ENCODE measurements at places on chromosomes 11 and 22.
A peak's percentile ranks its signal among the peaks of the same experiment; 100 is the strongest.

DNA sequence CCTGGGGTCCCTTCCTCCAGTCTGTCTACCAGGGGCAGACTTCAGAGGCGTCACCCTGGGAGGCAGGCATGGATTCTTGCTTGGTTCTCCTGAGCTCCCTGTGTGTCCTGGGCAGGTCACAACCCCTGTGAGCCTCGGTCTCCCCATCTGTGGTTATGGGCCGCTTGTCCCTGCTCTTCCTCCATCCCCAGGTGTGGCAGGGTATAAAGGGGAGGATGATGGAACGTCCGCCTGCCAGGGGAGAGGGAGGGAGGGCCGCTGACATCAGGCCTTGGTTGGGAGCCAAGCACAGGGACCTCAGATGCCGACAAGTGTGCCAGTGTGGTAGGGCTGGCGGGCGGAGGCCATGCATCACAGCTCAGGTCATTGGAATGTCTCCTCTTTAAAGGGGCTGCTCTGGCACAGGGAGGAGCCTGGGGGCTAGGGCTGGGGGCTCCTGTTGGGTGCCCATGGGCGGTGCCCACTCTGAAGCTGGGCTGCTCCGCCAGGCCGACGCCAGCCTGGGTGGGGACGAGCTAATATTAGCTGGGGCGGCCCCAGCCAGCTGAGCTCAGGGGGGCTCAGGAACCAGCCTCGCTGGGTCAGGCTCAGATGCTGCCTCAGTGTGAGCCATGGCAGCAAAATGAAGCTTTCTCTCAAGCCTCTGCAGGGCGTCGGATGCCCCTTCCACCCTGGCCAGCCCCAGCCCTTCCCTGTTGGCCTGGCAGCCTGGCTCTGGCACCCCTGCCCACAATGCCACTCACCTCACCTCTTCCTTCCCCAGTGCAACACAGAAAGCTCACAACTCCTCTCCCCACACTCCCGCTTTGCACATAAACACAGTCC lies 12.8 kb downstream of the KCNC1 start:
- H3K27ac ChIP-seq: no peak overlapping the region
- no peak for ATAC-seq
- no peaks in the 10 kb centered on the region for H3K36me3 ChIP-seq
- no peaks in the 10 kb centered on the region for H3K4me1 ChIP-seq
- no peak overlapping the region for H3K4me3 ChIP-seq

GRCh38 chr22:46067159-46068111 lies 82.9 kb upstream of the PPARA start:
- H3K36me3 ChIP-seq: peaks cover 3% of the 10 kb centered on the region
- H3K4me1 ChIP-seq: peaks cover 21% of the 10 kb centered on the region
- peak overlapping the region; percentile 89 for H3K4me3 ChIP-seq

- no peak overlapping the region for H3K4me3 ChIP-seq
- no peak overlapping the region for H3K27ac ChIP-seq
- no peaks in the 10 kb centered on the region for H3K4me1 ChIP-seq
- H3K36me3 ChIP-seq: no peaks in the 10 kb centered on the region
These were observed 260.7 kb downstream of the MN1 start for GRCh38 chr22:27540656-27541396.

- H3K36me3 ChIP-seq: peaks cover 14% of the 10 kb centered on the region
- no peaks in the 10 kb centered on the region for H3K4me1 ChIP-seq
- peak; percentile 1 for ATAC-seq
These were observed 773 bp downstream of the HRAS start for GRCh38 chr11:534396-535209.

GRCh38 chr11:112977755-112978154 lies 16.5 kb downstream of the NCAM1 start:
- H3K36me3 ChIP-seq: no peaks in the 10 kb centered on the region
- ATAC-seq: no peak
- H3K4me1 ChIP-seq: no peaks in the 10 kb centered on the region
- H3K27me3 ChIP-seq: peaks cover 23% of the 10 kb centered on the region
- H3K4me3 ChIP-seq: no peak overlapping the region
- no peak overlapping the region for H3K27ac ChIP-seq

DNA sequence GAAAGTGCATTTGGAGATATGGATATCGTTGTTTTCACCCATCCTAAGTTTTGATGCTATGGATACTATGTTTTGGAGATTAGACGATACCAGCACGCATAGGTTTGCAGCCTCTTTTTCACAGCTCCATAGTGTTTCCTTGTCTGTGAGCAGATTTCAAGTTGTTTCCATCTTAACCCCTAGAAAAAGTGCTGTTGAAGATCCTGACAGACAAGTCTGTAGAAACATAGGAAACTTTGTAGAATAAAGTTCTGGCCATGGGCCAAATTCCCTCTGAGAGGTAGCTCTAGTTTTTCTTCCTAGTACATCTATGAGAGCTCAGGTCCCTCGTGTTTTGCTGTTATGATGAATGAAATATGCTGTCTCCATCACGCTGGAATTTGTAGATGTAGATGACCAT lies 32.4 kb downstream of the ST3GAL4 start:
- no peak overlapping the region for H3K27ac ChIP-seq
- no peaks in the 10 kb centered on the region for H3K4me1 ChIP-seq
- no peak for ATAC-seq
- no peaks in the 10 kb centered on the region for H3K27me3 ChIP-seq

- no peaks in the 10 kb centered on the region for H3K36me3 ChIP-seq
- H3K27me3 ChIP-seq: peaks cover 4% of the 10 kb centered on the region
- H3K4me1 ChIP-seq: no peaks in the 10 kb centered on the region
- H3K4me3 ChIP-seq: no peak overlapping the region
- no peak for ATAC-seq
These were observed 457.9 kb upstream of the ISX start for GRCh38 chr22:34608106-34608505.

DNA sequence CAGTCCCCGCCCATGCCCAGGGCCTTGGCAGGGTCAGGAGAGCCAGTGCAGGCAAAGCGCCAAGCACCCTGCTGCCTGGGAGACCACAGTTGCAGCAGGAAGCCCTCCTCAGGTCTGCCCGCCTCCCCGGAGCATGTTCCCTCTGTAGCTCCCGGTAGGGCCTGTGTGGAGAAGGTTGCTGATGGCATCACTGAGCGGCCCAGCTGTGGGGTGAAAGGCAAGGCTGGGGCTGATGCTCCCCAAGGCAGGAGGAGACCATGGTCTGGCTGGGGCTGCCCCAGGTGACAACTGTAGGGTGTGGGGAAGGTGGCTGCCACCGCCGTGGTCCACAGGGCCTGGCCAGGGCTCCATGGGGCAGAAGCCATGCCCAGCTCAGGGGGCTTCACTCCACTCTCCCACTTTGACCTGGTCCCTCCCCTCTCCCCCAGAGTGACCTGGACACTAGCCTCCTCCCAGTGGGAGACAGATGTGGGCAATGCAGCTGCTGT lies 53.0 kb downstream of the CDKN1C start:
- no peak overlapping the region for H3K27ac ChIP-seq
- no peak for ATAC-seq
- peaks cover 5% of the 10 kb centered on the region for H3K4me1 ChIP-seq
- H3K4me3 ChIP-seq: no peak overlapping the region

DNA sequence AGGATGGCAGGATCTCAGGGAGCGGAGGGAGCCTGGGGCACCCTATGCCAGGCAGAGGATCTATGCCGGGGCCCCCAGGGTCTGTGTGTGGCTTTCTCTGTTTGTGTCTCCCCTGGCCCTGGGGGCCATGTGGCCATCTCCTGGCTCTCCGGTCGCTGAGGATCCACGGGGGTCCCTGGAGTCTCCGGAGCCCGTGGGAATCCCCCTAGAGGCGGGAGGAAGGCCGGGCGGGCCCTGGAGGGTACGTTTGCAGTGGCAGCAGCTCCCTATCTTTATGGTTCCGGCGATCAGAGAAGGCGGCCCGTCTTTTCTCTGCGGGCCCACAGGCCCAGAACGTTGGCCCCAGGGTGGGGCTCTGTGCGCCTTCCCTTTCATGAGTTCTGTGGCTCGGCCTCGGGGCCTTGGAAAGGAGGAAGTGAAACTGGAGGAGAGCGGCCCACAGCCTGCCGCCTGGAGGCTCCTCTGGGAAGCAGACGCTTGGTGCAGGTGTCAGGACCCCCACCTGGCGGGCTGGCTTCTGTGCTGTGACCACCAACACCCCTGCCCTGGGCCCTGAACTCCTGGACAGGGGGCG lies 82.1 kb downstream of the KCNQ1 start:
- no peaks in the 10 kb centered on the region for H3K36me3 ChIP-seq
- H3K27me3 ChIP-seq: no peaks in the 10 kb centered on the region
- H3K27ac ChIP-seq: peak overlapping the region; percentile 84

- H3K27me3 ChIP-seq: peaks cover 4% of the 10 kb centered on the region
- H3K4me1 ChIP-seq: peaks cover 33% of the 10 kb centered on the region
- ATAC-seq: no peak
- no peak overlapping the region for H3K4me3 ChIP-seq
These were observed 38.0 kb upstream of the JAM3 start for GRCh38 chr11:134030853-134031252.

DNA sequence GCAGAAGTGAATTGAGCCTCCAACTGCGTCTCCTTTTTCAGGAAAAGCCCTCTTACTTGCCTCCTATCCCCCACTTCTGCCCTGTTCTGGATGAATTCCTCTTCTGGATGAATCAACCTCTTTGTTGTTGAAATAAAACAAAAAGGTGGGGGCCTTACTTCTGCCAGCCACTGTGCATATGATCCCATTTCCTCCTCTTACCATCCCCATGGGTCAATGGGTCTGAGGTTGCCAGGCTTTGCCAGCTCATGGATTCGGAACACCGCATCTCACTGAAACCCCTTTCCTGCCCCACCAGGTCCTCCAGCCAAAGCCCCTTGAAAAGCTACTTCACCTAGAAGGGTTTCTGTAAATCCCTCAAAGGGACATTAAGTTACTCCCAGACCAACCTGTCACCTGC lies 3.7 kb upstream of the CHST1 start:
- H3K36me3 ChIP-seq: no peaks in the 10 kb centered on the region
- H3K4me1 ChIP-seq: no peaks in the 10 kb centered on the region
- no peak overlapping the region for H3K27ac ChIP-seq
- peaks cover 24% of the 10 kb centered on the region for H3K27me3 ChIP-seq

DNA sequence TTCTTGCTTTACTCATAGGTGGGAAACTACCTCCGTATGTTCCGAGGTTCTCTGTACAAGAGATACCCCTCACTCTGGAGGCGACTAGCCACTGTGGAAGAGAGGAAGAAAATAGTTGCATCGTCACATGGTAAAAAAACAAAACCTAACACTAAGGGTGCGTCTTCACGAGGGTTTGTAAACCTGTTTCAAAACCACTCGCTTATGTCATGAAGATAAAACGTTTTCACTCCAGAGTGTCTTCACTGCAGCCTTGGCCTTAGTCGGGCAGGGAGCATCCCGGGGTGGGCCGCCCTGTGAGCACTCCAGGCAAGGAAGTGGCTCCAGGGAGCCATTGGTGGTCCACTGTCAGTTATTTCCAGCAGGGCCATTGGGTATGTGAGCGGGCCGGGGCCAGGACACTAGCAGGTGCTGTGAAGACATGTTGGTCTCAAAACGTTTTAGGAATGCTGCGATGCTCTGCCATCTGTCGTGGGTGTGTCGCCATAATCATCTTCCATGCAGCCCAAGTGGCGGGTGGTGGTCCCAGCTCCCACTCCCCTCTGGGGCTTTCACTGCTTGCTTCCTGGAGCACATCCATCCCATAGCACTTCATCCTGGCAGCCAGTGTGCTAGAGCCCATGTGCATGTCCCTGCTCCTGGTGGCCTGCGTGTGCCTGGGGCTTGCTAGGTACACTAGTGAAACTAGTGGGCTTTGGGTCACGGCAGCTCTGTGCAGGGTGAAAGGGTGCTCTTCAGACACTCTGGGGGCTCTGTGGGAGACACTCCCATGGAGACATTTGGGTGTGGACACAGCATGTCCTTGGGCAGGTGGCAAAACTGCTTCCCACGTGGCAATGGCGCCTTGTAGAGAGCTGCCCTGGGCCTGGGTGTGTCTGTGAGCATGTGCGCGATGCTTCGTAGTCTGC lies 5.2 kb downstream of the SMARCB1 start:
- H3K4me1 ChIP-seq: peaks cover 6% of the 10 kb centered on the region
- H3K4me3 ChIP-seq: no peak overlapping the region
- peaks cover 55% of the 10 kb centered on the region for H3K36me3 ChIP-seq
- ATAC-seq: no peak
- H3K27me3 ChIP-seq: no peaks in the 10 kb centered on the region

DNA sequence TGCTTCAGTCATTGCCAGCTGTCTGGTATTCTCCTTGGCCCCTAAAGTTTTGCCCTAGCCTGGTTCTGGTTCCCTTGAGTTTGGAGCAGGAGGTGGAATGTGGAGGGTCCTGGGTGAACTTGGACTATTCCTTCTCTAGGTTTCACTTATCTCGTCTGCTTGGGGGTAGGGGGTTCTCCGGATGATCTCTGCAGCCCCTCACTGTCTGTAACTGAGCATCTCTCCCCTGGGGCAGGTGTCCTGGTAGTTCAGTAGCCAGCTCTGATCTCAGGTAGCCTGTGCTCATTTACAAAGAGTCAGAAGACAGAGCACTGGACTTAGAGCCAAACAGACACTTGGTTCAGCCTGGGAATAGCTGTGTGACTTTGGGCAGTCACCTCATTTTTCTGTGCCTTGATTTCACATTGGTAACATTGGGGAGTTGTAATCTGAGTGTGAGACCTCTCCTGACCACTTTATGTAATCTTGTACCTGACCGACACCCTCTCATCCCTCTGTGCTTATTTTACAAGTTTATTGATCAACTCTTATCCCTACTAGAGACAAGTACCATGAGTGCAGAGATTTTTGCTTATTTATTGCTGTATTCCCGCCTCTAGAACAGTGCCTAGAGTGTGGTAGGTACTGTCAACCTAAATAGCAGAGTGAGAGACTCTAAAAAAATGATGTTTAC lies 804 bp downstream of the CCDC134 start:
- H3K4me3 ChIP-seq: peak overlapping the region; percentile 81
- H3K4me1 ChIP-seq: peaks cover 18% of the 10 kb centered on the region
- H3K27me3 ChIP-seq: no peaks in the 10 kb centered on the region
- H3K27ac ChIP-seq: peak overlapping the region; percentile 83
- no peak for ATAC-seq

- no peak overlapping the region for H3K4me3 ChIP-seq
- H3K27me3 ChIP-seq: no peaks in the 10 kb centered on the region
- no peak for ATAC-seq
- peaks cover 11% of the 10 kb centered on the region for H3K4me1 ChIP-seq
These were observed 49.5 kb upstream of the RRM1 start for GRCh38 chr11:4044976-4045646.

DNA sequence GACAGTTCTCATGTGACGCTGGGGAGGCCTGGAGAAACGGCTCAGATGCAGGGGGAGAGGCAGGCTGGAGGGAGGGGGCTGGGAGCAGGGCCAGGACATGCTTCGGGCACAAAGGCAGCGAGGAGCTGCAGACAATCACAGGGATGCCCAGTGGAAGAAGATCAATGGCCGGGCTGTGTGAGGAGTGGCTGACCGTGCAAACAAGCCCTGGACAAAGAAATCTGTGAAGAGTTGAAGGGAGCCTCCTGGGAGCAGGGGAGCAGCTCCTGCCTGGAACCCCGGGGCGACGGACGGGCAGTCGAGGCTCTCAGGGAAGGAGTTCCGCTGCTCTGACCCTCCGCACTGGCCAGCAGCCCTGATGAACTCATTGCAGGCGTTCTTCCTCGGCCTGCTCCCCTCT lies 126.7 kb upstream of the B3GAT1 start:
- H3K36me3 ChIP-seq: no peaks in the 10 kb centered on the region
- no peak overlapping the region for H3K4me3 ChIP-seq
- peaks cover 23% of the 10 kb centered on the region for H3K27me3 ChIP-seq
- no peak for ATAC-seq

DNA sequence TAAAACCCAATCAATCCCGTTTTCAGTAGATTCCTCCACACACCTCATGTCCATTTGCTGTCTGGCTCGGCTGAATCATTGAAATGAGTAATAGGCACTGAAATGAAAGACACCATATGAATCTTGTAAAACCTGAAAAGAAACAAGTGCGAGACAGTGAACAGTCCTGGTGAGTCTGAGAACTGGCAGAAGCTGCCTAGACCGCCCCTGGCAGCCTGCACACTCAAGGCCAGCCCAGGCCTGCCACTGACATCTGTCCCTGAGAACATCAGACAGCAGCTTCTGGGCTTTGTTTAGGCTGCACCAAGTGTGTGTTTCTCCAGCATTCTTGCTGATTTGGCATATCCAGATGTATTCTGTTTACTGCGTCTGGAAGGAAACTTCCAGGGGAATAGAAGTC lies 44.8 kb downstream of the ENDOD1 start:
- H3K36me3 ChIP-seq: peaks cover 9% of the 10 kb centered on the region
- peaks cover 4% of the 10 kb centered on the region for H3K4me1 ChIP-seq
- no peak overlapping the region for H3K4me3 ChIP-seq
- no peaks in the 10 kb centered on the region for H3K27me3 ChIP-seq

Data from activated T-helper 17 cell treated with anti-CD3 and anti-CD28 coated beads, Interleukin-2, amount 50 U/mL, for 72 hours (primary cell).